Activated naive CD4-positive, alpha-beta T cell (primary cell): ENCODE measurements at places on chromosomes 5 and 9.

DNA sequence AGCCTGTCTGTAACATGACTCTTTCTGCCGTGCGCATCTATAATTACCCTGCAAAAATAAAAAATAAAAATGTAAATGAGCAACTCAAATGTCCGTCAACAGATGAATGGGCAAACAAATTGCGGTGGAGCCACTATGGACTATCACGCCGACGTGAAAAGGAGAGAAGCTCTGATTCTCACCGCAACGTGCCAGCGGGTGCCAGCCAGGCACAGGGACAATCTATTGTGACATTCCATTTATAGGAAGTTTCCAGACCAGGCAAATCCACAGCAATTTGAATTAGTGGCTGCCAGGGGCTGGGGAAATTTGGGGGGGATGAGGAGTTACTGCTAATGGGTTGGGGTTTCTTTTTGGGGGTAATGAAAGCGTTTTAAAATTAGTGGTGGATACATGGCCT is 96.8 kb downstream of the VAV2 start:
- no peak for DNase-seq

GRCh38 chr5:37248421-37248969 is 681 bp downstream of the CPLANE1 start:
- DNase-seq: no peak

- DNase-seq: no peak
Observed at GRCh38 chr9:97705354-97705950, 8.3 kb upstream of the XPA start.

- no peak for DNase-seq
Observed at GRCh38 chr9:69542942-69543704, 129.0 kb downstream of the APBA1 start.

DNA sequence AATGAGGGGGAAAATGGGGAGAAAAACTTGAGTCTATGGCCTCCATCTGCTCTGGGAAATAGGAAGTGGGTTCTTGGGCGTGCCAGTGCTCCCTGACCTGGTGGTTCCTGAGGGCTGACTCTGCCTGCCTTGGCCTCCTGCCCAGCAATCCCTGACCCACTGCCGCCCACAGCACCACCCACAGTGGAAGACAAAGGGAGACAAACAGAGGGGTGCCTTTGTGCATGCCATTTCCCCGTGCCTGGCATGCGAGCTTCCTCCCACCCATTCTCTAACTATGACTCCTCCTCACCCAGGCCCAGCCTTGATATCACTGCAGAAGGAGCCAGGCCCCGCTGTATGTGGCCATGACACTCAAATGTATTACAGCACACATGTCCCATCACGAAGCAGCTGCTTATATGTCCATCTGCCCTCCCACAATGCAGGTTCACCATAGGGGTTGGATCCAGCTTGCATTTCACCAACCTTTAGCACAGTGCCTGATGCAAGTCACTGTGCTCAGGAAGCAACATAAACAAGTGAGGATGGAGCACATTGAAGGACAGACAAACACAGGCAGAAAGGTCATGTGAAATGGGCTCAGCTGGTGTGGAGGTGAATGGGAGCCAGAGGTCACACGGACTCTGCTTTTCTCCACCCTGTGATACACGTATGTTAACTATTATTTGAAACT is 84.4 kb downstream of the ADRB2 start:
- DNase-seq: no peak

DNA sequence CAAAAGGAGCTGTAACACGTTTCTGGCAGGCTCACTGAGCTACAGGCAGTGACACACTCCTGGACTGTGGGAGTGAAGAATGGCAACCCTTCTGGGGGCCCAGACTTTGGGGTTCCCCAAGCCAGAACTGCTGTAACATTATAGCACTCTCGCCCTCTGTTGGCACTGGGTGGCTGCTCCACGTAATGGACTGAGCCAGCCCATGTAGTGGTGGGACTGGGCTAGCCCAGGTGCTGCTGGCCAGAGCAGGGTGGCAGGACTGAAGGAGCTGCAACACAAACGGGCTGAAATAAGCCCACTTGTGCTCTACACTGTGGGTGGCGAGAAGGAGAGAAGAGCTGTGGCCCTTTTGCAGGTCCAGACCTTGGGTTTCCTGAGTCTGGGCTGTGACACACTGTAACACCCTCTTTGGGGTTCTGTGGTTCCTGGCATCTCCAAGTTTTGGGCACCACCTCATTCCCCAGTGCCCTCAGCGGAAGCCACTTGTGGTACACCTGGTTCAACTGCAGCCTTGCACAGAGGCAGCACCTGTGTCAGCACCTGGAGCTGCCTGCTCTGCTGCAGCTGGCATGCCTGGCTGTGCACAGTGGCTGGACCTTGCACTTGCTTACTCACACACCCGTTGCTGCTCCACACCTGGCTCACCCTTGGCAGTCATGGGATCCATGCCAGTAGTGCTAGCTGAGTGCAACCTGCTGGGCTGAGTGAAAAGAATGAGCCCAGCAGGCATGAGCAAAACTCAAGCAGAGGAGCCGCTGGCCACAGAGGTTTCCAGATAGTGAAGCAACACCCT is 95.0 kb upstream of the PRR16 start:
- DNase-seq: no peak

DNA sequence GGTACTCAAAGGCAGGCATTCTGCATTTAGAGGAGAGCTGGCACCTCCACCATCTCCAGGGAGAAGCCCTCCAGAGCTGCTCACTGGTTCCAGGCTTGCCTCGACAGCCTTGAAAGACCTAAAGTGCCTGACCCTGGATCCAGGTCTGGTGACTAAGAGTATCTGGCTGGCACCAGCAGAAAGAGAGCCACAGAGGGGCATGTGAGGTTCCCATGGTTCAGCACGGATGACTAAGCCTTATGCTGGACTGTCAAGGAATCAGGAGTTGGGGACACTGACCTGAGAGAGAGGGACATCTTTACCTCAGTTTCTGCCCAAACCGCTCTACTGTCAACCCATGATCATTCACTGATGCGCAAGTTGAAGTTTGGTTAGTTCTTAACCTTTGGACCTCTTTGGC is 3.0 kb downstream of the ACTL7A start:
- no peak for DNase-seq

DNA sequence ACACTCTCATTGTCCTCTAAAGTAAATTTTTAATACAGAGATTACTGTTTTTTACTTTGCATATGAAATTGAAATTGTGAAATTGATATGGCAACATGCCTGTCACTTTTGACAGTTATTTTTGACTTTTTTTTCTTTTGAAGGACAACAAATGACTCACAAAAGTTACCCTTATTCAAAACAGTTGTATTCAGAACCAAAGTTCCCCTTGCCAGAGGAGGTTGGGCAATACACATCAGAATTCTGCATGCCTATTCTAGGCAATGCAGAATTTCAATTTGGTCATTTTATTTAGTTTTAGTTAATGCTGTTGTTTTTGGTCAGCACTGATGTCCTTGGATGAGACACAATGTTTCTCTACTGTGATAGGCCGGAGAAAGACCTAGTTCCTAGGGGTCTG is 299.1 kb upstream of the PRR16 start:
- DNase-seq: no peak

- no peak for DNase-seq
Observed at GRCh38 chr9:95511952-95512708, 4.6 kb downstream of the PTCH1 start.

DNA sequence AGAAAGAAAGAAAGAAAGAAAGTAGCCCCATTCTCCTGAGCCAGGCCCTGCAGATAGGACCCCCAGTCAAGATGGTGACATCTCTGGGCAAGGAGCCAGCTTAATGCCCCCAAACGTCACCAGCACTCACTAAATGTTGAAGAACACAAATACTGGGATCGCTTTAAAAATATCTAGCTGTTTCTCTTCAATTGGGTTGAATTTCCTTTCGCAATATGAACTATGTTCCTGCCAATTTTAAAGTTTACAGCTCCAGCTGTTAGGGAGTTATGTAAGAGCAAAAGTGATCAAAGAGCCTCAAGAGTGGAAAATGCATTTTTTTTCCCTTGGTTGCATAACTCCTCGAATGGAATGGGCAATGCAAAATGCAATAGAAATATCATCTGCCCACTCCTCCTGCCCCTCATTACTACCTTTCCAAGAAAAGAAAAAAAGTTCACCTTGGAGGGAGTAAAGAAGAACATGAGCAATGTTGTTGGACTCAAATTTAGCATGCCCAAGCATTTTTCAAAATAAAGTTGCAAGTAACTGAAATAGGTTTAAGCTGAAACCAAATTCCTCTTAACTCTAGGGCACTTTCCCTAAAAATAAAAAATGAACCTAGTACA is 244.2 kb upstream of the PIK3R1 start:
- no peak for DNase-seq

- DNase-seq: no peak
Observed at GRCh38 chr9:76987594-76988200, 31.8 kb upstream of the FOXB2 start.

- DNase-seq: no peak
Observed at GRCh38 chr9:94182532-94182931, 76.6 kb upstream of the ZNF169 start.

DNA sequence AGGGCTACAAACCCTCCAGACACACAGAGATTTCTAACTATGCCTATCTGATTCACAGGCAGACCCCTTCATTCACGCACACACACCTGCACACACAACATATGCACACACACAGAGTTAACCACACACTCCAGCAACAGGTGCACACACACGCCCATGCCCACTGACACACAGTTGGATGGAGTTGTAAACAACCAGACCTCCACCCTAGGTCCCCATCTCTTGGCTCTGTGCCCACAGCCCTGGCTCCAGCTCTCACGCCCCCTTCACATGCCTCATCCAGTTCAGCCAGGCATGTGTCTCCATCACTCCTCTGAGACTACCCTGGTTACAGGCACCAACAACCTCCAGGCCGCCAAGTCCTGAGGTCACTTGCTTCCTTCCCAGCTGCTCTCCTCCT is 61.1 kb downstream of the PSD2 start:
- no peak for DNase-seq

DNA sequence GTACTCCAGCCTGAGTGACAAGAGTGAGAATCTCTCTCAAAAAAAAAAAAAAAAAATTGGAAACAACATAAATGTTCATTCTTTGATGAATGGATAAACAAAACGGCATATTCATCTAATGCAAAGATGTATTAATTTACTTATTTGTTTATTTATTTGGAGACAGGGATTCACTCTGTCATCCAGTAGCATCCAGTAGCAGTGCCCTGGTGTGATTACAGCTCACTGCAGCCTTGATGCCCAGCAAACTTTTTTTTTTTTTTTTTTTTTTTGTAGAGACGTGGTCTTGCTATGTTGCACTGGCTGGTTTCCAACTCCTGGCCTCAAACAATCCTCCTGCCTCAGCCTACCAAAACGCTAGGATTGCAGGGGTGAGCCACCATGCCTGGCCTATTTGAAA is 24.4 kb downstream of the OR2V2 start:
- no peak for DNase-seq

DNA sequence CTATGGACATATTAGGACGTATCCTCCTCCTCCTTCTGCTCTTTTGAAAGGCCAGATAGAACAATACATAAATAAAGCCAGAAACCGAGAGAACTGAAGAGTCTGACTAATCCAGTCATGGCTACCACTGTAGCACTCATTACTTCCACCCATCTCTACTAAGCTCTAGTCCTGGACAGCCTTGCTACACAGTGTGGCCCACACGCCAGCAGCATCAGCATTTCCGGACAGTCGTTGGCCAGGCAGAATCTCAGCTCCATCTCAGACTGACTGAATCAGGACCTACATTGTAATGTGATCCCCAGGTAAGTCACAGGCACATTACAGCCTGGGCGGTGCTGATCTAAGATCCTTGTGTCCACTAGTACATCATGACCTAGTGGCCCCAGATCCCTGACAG is 182.9 kb downstream of the DRD1 start:
- no peak for DNase-seq

DNA sequence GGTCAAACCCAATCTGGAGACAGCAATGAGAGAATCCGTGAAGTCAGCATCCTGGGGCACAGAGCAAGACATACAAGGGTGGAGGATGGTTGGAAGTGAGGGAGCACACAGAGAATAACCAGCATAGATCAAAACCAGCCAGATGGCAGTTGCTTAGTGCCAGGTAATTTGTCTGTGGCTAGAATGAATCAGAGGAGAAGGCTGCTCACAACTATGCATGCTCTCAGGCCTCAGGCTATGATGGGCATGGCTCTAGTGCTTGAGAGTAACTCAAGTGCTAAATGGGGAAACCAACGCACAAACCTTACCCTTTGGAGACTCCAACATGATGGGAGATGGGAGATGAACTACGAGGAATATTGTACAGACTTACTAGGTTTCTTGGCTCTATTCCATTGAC is 160.8 kb downstream of the DMRT2 start:
- no peak for DNase-seq

DNA sequence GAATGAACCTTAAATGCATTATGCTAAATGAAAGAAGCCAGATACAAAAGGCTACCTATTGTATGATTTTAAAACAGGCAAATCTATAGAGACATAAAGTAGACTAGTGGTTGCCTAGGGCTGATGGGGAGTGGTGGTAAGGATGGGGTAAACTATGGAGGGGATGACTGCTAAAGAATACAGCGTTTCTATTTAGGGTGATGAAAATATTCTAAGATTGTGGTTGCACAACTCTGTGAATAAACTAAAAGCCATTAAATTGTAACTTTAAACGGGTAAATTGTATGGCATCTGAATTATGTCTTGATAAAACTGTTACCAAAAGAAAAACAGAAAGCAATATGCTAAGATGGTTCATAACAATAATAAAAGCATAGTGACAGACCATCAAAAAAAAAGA is 21.4 kb downstream of the KLHL3 start:
- DNase-seq: no peak

DNA sequence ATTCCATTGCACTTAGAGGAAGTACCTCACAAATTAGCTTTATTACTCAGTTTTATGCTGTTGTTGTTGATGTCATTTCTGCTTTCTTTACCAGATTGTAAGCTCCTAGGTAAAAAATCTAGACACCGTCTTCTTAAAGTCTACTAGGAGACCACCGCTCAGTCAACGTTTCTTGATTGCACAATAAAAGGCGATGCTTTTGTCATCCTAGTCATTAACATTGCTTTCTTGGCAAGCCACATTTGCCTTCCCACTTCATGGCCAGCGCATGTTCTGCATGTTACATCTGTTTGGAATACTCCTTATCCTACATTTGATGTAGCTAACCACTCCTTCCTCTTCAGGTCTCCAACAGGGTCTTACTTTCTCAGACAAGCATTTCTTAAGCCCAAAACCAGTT is 464.0 kb upstream of the TUSC1 start:
- DNase-seq: no peak

GRCh38 chr5:126460977-126461376 is 37.8 kb downstream of the GRAMD2B start:
- no peak for DNase-seq

DNA sequence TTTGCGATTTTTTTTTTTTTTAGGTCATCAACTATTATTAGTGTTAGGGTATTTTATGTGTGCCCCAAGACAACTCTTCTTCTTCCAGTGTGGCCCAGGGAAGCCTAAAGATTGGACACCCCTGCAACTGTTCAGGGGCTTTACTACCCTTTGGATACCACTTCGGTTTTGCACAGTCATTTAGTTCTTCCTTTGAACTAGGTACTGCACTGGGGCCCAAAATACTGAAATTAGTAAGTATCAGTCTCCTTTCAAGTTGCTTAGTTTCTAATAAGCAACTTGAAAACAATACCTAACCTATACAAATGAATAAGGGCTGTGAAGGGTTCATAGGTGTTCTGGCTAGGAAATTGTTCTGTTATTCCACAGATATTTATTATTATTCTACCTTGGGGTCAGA is 45.3 kb downstream of the CWC27 start:
- no peak for DNase-seq
